Forelimb muscle (tissue), 1 donor: ENCODE measurements at places on chromosomes 12 and 14.

GRCh38 chr14:74407801-74408154 lies 18.2 kb downstream of the SYNDIG1L start:
- no peak for DNase-seq

GRCh38 chr12:470133-470532 lies 10.4 kb downstream of the B4GALNT3 start:
- DNase-seq, result no peak

DNA sequence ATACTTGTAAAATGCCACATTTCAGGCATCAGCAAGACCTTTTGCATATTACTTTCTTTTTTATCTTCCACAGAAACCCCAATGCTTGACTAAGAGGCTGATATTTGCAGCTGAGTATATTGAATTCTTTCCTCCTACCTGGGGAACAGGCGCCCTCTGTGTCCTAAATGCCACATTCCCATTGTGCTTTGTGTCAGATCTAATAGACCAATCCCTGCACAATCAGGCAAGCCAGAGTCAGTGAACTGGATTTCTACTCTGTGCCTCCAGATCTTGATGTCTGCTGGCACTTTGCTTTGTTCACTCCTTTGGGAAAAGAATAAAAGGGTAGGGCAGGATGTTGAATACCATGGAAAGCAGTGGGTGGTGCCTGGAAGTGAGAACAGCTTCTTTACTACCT lies 22.4 kb upstream of the TAS2R42 start:
- no peak for DNase-seq

- no peak for DNase-seq
Observed at GRCh38 chr14:63996625-63997220, 143.9 kb downstream of the SYNE2 start.

- no peak for DNase-seq
Observed at GRCh38 chr14:54690887-54691286, 124.0 kb downstream of the SAMD4A start.
